ENCODE measurements at places on chromosomes 12 and 14.

- DNase-seq = no peak
Observed at GRCh38 chr14:72742838-72743195, 151.1 kb downstream of the DPF3 start.

DNA sequence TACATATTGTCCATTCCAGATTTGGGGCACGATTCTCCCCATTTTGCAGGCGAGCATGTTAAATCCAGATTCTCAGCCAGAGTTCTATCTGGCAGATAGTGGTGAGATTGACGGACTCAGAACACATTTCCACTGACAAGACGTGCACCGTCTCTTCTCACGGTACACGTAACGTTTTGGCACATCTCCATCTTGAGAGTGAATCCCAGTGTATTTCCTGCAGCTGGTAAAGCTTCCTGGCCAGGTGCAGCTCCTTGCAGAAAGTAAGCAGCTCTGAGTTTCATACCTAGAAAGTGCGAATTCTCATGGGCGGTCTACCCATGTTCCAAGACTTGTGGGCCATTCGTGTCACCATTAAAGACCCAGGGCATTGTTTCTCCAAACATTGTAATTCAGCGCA lies 102.6 kb downstream of the TSPAN9 start:
- DNase-seq = no peak

DNA sequence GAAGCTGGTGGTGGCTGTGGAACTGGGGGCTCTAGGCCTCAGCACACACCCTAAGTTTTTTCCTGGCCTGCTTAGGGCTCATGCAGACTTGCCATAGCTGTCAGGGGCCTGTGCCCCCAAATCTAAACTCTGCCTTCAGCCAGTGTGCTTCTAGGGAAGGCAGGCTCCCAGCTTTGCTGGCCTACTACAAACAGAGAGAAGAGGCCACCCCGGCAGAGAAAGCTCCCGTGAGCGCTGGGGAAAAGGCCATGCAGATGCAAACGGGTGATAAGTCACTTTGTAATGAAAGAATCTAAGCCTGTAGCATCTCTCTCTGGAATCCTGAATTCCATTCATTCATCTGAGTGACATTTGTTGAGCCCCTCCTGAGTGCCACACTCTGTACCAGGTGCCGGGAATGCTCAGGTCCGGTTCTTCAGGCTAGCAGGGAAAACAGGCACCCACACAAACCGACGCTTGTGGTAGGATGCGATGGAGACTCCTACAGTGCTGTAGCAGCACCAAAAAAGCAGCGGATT lies 29.9 kb downstream of the JDP2 start:
- no peak for DNase-seq

GRCh38 chr12:62603061-62603810 lies 136.6 kb downstream of the MON2 start:
- no peak for DNase-seq

DNA sequence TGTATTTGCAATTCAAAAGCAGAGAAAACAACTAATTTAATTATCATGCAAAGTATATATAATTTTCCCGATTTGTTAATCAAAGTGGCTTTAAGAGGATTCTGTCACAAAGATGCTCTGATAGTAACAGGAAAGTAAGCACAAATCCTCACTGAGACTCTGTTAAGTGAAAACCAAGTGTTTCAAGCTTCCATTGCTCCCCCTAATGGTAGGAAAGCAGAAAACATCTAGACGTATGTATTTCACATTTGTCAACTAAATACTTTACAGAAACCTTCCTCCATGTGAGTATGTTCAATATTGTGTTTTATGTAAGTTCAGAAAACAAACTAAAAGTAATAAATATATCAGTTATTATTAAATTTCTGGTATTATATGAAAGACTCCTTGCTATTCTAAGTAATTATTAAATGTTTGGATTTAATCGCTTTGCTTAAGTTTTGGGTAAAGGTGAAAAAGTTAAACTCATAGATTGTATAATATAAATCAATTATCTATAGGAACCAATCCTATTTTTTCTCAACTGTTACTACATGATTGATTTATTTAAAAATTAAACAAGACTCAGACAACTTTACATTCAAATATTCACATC lies 1.5 kb upstream of the NTS start:
- DNase-seq = peak; percentile 25

GRCh38 chr12:99097171-99097570 lies 452.1 kb downstream of the APAF1 start:
- no peak for DNase-seq

GRCh38 chr14:58646479-58646878 lies 8.7 kb downstream of the DACT1 start:
- no peak for DNase-seq

- no peak for DNase-seq
Observed at GRCh38 chr12:51848326-51848727, at the start of gene FIGNL2. FIGNL2 (minus strand) TSS chr12:51848718; CDS start chr12:51822413, 26,305 bp downstream.

- no peak for DNase-seq
Observed at GRCh38 chr14:56150645-56151345, 32.6 kb downstream of the PELI2 start.

DNA sequence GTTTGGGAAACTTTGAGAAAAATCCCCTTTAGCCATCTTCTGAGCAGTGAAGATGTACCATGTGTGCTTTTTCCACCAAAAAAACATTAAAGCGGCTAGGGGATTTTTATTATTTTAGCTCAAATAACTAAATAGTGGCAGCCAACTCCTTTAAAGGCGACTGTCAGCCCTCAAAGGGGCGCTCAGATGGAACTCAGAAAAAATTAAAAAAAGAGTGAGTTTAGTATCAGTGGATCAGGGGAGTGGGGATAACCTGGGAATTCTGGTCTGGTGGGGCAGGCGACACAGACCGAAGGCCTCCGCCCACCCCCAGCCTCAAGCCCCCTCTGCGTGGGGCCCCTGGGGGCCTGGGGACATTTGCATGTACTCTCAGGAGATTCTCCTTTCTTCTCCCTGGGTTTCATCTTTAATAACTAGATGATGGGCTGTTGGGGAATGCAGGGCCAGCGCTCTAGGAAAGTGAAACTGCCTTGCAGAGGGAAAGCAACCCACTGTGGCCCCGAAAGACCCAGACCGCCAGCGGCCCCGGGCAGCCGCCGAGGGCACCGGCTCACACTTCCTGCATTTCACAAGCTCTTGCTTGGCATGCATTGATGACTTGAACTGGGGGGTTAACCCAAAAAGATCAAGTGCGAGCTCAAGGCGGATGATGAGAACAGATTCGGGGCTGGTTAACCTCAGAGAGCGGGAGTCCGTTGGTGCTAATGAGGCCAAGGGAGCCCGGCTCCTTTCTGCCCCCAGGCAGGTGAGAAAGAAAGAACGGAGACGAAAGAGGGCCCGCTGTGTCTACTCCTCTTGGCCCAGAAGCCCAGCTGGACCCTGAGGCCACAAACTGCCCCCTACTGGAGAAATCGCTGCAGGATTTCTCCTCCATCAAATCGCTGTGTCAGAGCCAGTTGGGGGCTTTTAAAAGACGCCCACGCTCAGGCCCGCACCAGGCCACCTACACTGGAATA lies 7.3 kb upstream of the BATF start:
- DNase-seq = no peak

DNA sequence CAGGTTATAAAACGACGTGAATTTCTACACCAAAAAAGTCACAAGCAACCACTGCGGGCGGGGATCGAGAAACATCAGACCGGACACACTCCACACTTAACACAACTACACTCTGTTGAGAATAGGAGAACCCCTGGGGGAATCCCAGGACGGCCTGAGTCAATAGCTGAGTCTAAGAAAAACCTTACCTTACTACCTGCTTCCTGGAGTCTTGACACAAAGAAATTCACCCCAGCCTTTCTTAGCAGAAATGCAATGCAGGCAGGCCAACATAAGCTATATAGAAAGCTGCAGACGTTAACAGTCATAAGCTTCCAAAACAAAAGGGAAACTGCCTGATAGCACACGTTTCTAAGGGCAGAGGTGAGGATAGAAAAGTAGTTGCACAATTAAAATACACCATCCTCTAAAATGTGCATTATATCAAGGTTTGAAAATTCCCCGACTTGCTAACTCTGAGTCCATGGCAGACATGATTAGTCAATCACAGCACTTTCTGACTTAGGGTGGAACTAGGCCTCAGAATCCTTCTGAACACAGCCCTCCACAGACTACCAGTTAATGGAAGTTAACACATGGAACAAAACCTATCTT lies 68.0 kb downstream of the CCDC88C start:
- no peak for DNase-seq

- DNase-seq = no peak
Observed at GRCh38 chr14:31283578-31284252, 76.1 kb upstream of the HECTD1 start.

DNA sequence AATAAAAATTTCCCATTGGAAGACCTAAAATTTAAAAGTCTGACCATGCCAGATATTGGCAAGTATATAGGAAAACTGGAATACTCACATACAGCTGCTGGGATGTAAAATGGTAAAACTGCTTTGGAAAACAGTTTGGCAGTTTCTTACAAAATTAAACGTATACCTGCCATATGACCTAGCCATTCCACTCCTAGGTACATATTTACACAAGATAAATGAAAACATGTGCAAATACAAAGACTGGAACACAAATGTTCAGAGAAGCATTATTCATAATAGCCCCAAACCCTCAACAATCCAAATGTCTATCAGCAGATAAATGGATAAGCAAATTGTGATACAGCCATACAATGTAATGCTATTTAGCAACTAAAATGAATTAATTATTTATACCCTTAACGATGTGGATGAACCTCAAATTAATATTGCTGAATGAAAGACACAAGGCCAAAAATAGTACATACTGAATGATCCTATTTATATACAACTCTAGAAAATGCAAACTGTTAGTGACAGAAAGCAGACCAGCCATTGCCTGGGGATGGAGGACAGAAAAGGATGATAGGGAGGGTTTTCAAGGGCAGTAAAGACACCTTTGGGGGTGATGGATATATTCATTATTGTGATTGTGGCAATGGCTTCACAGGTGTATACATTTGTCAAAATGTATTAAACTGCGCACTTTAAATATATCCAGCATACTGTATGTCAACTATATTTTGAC lies 21.3 kb upstream of the TCP11L2 start:
- no peak for DNase-seq

DNA sequence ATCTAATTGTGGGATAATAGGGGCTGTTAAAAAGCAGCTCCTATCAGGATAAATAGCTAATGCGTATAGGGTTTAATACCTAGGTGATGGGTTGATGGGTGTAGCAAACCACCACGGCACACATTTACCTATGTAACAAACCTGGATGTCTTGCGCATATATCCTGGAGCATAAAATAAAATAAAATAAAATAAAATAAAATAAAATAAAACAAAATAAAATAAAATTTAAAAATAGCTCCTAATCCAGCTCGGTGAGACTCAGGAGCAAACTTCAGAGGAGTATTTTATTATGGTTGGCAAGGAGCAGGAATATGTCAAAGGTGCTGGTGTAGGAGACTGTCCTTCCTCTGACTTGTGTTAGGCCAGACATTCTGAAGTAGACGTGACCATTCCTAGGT lies 721.0 kb downstream of the BCL11B start:
- DNase-seq = no peak

GRCh38 chr14:105927096-105928060 lies 401.0 kb downstream of the TMEM121 start:
- DNase-seq = no peak

- no peak for DNase-seq
Observed at GRCh38 chr14:39097159-39097558, 5.9 kb downstream of the SEC23A start.
